ENCODE measurements at places on chromosomes 13 and 19.

DNA sequence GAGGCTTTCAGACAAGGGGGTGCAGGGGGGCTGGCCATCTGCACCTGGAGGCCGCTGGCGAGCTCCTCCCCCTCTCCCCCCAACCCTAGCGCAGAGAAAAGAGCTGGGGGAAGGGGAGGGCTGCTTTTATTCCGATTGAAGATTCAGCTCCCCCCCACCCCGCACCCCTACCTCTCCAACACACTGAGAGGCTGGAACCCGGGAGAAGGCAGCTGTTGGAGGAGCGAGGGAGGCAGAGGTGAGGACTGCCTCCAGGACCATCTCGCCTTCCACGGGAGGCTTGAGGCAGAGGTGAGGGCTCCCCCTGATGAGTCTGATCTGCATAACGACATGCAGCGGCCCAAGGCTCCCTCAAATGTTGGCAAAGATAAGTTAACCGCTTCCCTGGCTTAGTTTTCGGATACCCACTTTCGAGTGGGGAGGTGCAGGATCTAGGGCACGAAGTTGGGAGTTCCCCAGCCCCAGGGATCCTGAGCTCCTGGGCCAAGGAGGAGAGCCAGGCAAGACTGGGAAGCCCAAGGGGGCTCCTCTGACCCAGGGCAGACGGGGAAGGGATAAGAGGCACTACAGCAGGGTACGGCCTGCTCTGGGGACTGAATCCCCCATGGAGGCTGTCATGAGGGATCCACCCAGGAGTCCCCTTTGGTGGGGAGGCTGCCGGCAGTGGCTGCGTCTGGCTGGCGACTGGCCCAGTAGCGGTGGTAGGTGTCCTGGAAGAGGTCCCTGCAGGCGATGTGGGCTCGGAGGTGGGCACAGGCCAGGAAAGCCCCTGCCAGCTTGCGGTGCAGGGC lies 1.2 kb upstream of the NUMBL start:
- DNase-seq: no peak

DNA sequence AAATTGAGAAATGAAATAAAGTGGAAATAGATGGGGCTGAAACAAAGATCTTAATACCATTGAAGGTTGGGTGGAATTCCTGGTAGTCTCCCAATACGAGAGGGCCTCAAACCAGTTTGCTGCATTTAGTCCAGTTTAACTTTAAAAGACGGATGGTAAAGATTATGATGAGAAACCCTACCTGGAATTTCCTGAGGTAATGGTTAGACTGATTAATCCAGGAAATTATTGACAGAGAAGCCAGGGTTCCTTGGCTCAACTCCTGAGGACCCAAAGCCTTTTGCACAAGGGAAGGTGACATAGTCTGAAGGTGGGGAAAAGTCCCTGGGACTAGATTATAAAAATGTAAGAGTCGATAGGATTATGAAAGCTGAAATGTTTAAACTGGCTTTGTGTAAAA lies 133.2 kb upstream of the SLITRK5 start:
- DNase-seq: no peak

GRCh38 chr13:34276764-34277163 lies 458.8 kb downstream of the RFC3 start:
- no peak for DNase-seq

DNA sequence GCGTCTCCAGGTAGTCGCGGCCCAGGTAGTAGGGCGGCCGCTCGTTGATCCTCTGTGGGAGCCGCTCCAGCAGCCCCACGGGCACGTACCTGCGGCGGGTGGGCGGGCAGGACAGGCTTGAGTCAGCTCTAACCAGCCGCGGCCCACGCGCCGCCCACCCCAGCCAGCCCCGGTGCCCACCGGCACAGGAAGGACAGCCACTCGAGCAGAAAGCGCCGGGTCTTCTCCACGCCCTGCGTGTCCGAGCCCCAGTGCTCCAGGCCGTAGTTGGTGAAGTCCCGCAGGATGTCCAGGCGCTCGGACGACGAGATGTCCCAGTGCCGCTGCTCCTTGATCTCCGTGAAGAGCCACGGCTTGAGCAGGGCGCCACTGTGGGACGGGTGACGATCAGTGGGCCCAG lies 877 bp upstream of the PRR22 start:
- DNase-seq: no peak

- DNase-seq: no peak
These were observed 65.2 kb upstream of the LRCH1 start for GRCh38 chr13:46487748-46488147.

DNA sequence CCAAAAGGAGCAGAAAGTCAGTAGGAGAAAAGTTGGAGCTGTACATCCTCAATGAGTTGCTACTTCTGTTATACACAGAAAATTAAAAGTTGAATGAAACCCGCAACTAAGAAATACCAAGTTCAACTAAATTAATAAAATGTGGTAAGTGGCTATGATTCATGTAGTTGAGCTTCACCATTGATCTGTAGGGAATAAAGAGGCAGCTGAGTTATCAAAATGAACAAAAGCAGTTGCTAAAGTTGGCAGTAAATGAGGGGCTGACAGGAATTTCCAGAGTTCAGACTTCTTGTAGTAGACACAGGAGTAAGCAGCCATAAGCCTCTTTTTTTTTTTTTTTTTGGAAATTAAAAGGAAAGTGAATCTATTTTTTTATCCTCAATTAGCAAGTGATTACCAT lies 234.6 kb downstream of the POSTN start:
- no peak for DNase-seq

DNA sequence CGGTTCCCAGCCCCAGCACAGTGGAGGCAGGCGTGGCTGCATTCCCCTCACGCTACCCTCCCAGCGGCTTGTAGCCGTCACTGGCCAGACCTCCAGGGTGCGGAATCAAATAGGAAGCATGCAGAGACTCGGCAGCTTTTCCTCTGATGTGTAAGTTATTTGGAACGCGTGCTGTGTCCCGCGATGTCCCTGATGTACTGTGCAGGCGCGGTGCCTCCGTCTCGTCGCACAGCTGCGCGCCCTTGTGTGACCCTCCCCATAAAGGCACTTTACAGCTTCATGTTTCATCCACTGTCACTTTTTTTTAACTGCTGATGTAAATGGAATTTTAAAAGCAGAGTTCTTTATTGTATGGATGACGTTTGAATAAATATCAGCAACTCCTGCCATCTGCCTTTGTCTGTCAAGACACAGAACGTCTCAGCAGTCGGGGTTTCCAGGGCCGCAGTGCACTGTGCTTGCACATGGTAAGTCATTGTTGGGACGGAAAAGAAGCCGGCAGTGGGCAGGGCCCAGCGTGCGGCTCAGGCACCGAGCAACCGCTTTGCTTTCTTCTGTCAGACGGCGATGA lies 7.3 kb upstream of the F7 start:
- DNase-seq: no peak

- DNase-seq: peak; percentile 26
These were observed 736 bp downstream of the GPI start for GRCh38 chr19:34365463-34366401.

DNA sequence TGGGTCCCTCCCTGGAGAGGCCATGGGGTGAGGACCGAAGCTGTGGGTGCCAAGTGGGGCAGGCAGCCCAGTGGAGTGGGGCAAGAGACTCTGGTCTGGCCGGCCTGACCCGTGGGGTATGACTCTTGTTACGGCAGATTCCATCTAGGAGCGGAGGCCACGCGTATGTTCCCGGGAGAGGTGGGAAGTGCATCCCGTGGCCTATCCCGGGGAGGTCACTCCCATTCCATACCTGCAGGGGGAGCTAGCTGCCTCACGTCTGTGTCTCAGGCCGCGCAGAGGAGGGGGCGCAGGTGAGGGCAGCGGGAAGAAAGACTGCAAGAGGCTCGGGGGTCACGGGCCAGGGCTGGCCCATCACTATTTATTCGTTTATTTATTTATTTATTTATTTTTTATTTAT lies 4.9 kb downstream of the CSNK1G2 start:
- peak; percentile 72 for DNase-seq

DNA sequence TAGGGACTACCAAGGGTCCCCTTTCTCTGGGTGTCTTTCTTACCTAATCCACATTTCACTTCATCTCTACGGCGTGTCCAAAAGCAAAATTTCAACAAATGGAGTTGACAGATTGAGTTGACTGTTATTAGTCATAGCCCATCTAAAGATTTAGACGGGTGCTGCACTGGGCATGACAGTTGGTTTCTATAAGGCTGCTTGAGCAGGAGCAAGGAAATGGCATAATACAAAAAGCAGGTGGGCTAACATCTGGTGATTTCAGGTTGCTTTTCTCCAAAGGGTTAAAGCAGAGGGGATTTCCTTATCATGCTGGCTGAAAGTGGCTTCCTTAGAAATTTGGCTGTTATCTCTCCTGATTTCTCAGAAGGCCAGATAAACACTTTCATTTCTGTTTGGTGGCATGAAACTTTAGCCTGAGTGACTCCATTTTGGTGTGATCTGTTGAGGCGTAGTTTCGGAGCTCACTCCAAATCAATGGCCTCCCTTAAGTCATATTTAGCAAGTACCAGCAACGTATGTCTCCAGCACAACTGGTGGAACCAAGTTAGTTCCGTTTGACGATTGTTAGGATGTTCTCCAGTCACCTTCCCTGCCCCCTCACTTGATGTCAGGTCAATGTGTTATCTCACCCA lies 440.4 kb downstream of the FGF9 start:
- DNase-seq: no peak

DNA sequence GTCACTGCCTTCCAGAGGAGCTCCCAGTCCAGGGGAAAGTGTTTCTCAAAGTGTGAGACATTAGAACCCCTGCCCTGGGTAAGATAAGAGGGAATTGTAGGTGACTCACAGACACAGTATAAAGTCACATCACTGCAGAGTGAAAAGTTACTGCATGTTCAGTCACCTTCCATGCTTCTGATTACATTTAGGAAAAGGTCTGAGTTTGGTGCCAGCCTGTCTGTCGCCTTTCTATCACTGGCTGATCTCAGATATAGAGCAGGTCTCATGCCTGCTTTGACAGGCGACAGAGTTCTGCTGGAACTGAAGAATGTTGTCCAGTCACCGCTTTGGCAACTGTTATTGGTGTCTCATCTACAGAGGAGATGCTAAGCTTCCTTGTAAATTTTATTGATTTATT lies 1078.6 kb downstream of the UQCRFS1 start:
- DNase-seq: no peak

- no peak for DNase-seq
These were observed 22.1 kb downstream of the MIPEP start for GRCh38 chr13:23867027-23867491.

GRCh38 chr13:100447831-100448230 lies 140.8 kb downstream of the GGACT start:
- no peak for DNase-seq

- peak; percentile 43 for DNase-seq
These were observed 16.1 kb downstream of the MKNK2 start for GRCh38 chr19:2034729-2035589.

Data from endothelial cell (in vitro differentiated cells).